NCI-H1417 treated with DMSO at 0.1 percent for 48 hours (cell line): ENCODE measurements at places on chromosomes 16 and 17.

DNA sequence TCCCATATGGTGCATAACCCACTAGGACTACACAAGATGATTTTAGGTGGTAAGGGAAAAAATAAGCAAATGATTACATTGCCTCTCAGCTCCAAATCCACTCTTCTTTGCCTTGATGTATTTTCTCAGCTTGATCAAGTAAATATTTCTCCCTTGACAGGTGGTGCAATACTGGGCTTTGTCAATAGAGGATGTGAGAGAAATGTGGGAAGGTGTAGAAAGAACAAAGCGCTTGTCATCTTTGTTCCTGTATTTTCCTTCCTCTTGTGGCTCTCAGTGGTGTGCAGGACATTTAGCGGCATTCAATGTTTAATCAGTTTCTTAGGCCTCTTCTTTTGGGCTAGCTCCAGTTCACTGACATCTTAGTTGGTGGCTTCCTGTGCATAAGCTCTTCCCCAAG is 1165.8 kb upstream of the GOT2 start:
- no peak for DNase-seq

- no peak for DNase-seq
Observed at GRCh38 chr17:61409301-61410112, 9.9 kb downstream of the TBX2 start.

DNA sequence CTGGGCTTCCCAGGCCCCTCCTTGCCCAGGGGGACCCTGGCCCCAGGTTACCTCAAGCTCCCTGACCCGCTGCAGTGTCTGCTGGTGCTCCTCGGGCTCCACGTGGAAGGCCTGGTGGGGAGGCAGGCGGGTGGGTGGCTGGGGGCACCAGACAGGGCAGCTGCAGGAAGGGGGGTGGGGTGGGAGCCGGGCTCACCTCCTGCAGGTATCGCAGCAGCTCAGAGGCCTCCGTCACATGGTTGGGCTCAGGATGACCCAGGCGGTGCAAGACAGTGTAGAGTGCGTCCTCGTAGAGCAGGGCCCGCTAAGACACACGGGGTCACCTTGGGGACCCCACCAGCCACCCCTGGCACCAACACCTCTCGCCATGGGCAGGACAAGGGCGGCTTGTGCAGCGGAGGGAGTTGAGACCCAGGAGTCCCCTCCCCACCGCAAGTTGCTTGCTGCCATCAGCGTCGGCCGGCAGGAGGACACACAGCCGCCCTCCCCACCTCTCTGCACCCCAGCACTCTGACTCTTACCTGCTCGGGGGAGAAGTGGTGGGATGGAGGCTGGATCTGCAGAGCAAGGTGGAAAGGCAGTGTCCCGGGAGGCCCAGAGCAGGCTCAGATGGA is 1.1 kb downstream of the UNC13D start:
- no peak for DNase-seq

DNA sequence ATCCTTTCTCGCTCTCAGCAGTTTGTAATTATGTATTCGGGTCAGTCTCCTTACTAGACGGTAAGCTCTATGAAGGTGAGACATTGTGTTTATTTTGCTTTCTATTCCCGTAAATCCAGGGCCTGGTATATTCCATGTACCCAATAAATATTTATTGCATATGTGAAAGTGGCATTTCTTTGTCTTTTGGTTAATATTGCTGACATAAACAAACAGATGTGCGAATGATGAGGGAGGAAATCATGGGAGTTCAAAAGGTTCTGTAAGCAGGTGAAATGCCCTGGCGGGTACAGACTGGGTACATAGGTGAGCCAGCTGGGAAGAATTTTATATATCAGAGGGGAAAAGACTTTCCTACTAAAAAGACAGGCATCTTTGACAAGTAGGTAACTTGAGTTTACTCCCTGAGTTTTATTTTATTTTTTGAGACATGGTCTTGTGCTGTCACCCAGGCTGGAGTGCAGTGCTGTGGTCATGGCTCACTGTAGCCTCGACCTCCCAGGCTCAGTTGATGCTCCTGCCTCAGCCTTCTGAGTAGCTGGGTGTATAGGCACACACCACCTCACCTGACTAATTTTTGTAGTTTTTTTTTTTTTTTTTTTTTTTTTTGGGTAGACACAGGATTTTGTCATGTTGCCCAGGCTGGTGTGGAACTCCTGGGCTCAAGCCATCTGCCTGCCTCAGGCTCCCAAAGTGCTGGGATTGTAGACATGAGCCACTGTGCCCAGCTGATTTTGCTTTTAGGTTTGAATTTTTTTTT is 5.7 kb upstream of the METTL9 start:
- no peak for DNase-seq

DNA sequence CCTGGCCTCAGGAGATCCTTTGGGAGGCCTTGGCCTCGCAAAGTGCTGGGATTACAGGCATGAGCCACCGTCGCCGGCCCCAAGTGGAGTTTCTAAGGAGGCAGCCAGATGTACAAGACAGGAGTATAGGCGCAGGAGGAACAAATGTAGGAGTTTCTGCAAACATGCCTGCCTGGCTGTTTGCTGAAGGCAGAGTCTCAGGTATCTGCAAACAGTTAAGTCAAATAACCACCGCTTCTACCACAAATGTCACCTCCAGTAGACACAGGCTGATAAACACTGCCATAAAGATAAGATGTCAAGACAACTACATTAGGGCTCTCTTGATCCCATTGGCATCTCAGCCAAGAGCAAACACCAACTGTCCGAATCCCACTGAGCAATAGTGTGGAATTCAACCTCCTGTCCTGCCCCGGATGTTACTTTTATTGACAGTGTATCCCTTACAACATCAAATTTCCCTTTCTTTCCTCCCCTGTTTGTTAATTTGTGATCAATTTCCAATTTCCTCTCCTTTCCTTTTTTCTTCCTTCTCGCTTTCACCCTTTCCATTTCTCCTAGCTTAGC is 5.6 kb upstream of the COG1 start:
- DNase-seq: no peak

DNA sequence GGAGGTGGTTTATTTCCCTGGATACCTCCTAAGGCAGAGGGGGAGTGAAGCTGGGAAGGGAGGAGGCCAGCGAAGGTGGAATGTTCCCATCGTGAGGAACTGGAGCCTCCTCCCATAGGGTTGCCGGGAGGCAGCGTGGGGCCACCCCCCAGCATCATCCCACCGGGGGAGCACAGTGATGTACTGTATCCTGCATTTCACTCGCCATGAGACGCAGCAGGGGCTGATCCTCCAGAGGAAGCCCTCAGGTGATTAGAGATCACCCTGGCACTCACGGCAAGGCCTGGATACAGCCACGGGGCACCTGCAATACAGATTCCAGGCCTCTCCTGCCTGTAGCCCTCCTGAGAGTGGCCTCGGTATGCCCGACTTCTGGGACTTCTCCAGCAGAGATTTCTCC is 25.5 kb upstream of the BEAN1 start:
- DNase-seq: no peak

DNA sequence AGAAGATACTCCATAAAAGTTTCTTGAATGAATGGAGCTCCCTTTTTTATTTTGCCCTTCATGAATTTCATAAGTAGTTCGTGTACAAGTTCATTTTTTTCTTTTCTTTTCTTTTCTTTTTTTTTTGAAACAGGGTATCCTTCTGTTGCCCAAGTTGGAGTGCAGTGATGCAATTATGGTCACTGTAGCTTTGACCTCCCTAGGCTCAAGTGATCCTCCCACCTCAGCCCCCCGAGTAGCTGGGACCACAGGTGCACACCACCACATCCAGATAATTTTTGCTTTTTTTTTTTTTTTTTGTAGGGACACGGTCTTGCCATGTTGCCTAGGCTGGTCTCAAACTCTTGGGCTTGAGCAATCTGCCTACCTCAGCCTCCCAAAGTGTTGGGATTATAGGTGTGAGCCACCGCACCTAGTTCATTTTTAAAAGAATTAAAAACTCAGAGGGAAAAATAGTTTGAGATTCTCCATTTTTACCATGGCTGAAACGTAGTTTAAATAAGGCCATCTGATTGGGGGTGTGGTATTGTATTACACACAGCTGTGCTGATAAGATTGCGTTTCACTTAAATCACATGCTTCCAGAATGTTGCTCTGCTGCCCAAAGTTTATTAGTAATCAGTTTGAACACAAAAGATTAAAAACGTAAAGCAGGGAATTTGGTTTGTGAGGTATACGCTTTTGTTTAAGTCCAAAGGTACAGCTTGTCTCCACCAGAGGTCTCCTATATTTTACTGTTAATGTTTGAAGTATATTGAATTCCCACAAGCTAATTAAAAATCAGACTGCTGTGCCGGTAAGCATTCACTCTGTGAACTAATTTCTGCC is 154.1 kb downstream of the SOCS1 start:
- DNase-seq: no peak

GRCh38 chr16:75965504-75966374 is 239.4 kb upstream of the CPHXL start:
- DNase-seq: no peak
